C1 segment of cervical spinal cord (tissue), 14 donors: ENCODE measurements at places on chromosomes 2 and 18.

GRCh38 chr2:71932780-71933466 lies 214.7 kb downstream of the CYP26B1 start:
- no peak for DNase-seq

GRCh38 chr18:78295262-78295661 lies 684.4 kb upstream of the SALL3 start:
- no peak for DNase-seq

GRCh38 chr2:176234940-176235339 lies 34.3 kb upstream of the MTX2 start:
- DNase-seq = no peak

DNA sequence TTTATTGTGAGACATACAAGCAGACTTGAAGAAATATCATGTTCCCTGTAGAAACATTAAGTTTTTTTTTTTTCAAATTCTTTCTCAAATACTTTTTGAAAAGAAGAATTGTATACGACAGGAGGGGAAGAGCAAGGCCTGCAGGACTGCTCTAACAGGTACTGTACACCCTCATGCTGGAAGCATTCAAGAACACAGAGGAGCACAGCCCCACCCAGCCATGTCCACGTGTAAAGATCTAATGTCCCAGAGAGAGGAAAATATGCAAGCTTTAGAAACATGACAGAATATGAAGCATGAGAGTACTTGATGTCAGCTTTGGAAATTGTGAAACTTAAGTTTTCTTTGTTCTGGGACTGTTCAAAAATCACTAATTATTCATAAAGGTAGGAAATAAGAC lies 191.6 kb downstream of the TTC32 start:
- no peak for DNase-seq

- no peak for DNase-seq
These were observed 9.7 kb downstream of the ERFE start for GRCh38 chr2:238168196-238169047.

- peak; percentile 91 for DNase-seq
These were observed 435 bp upstream of the GPR155 start for GRCh38 chr2:174487108-174487819.

DNA sequence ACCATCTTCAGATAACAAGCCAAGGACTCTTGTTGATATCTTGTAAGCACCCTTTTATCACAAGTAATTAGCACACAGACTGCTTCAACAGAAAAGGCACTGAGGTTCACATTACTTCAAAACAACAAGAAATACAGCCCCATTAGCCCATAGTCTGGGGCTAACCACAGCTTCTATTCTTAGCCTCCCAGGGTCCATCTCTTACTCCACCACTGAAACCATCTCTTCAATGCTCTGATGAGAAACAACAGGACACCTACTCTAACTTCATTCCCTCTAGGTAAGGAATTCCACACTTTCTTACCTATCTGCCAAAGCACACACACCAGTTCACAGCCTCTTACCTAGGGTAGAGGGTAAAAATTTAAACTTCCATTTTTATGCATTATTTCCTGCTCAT lies 26.4 kb upstream of the CYTIP start:
- no peak for DNase-seq

- no peak for DNase-seq
These were observed 17.1 kb downstream of the TUBB6 start for GRCh38 chr18:12324991-12325725.

DNA sequence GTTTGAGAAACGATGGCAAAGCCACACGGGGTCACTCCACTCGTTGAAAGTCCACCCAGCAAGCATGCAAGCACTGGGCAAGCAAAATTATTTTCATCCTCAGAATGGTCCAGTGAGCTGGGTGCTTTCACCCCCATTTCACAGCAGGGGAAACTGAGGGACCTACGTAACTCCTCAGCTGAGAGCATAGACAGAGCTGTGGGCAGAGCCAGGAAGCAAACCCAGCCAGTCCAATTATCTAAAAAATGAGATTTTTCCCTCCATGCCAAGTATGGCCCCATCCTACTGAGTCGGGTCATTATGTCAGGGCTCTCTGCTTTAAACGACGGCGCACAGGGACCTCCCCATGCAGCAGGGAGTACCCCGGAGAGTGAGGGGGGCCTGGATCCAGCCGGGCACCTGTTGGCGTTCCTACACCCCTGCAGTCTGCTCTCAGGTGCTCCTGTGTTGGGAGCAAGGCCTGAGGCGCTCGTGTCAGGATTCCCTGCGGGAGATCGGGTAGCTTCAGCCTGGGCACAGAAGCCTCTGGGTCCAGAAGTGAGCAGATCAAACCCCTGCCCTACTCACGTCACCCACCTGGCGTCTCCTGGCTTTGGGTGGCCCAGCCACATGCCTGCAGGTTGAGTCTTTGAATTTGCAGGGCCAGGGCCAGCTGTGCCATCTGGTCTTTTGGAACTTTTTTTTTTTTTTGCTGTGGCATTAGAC lies 17.3 kb downstream of the TWIST2 start:
- no peak for DNase-seq

DNA sequence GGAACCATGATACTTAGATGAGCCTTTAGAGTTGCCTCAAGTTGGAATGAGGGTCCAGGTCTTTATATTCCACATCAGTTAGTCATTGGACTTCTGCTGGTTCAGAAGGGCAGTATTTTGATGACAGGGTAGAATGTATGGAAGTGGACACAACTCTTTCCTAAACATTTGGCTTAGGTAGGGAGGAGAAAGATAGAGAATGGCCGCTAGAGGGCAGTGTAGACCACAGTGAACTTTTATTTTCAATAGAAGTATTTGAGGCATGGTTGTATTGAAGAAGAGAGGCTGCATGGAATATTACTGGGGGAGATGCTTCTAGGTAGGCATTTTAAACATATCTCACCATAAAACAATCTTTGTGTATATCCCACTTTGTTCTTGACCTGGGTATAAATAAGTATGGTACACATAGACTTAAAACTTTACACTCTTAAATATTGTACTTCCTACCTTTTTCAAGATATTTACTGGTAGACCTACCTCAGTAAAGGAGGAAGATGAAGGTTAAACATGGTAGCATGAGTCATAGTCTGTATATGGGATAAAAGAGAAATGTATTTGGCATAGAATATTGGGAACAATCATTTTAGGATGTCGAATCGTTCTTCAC lies 497.6 kb upstream of the FAM98A start:
- peak; percentile 0 for DNase-seq

GRCh38 chr2:18704276-18704675 lies 114.9 kb upstream of the NT5C1B start:
- no peak for DNase-seq

GRCh38 chr2:50480507-50480906 lies 551.4 kb downstream of the NRXN1 start:
- no peak for DNase-seq

DNA sequence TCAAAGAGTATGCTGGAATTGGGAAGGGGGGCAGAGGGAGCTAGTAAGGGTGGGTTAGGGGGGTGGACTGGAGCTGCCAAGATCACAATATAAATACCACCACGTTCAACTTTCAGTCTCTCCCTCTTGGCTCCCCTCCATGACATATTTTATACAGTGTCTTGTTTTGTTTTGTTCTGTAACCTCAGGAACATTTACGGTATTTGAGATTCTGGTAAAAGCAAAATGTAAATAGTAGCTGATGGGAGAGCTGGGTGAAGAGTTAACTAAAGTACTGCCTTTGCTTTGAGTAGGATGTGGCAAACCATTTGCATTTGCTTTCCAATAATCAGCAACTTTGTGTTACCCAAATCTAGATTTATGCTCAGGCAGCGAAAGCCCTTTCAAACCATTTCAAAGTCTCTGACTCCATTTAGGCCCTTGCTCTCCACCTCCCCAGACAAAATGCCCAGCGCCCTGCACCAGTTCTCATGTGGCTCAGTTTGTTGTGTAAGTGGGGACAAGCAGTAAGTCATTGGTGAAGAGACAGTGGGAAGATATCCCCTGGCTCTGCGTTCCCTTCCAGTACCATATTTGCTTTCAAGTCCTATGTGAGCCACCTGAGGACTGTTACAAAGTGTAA lies 17.4 kb downstream of the IRS1 start:
- DNase-seq = no peak

- DNase-seq = peak; percentile 18
These were observed 582.8 kb downstream of the ZEB2 start for GRCh38 chr2:143936848-143937722.

- DNase-seq = no peak
These were observed 88.1 kb downstream of the NDUFA10 start for GRCh38 chr2:239936838-239937581.
